ENCODE measurements at places on chromosomes 2 and 18. TPM values are rescaled to one million over a fixed set of nuclear protein-coding genes. Genes with fewer than 3 reads are reported as not detected.

The HRH4 gene
- total RNA-seq, result not detected

- DNase-seq, result no peak
Observed at GRCh38 chr2:189614585-189614984, 34.0 kb upstream of the SLC40A1 start.

DNA sequence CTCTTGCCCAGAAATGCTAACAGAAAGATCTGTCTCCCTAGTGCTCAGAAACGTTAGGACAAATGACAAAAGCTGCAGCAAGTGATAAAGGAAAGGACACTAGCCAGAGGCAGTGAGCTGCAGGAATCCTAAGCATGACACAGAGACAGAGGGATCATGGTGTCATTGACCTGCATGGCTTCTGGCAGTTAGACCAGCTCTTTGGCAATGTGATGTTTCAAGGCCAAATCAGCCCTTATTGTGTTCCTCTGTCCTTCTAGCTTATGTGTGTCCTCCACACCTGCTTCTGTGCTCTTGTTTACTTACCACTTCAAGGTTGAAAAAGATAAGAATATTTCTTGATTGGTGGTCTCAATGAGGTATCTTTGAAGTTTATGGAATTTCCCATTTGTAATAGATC is 120.8 kb downstream of the RHBDD1 start:
- no peak for DNase-seq

- DNase-seq, result no peak
Observed at GRCh38 chr2:205022841-205023240, 477.6 kb downstream of the PARD3B start.

The GKN2 gene
- total RNA-seq, result not detected

DNA sequence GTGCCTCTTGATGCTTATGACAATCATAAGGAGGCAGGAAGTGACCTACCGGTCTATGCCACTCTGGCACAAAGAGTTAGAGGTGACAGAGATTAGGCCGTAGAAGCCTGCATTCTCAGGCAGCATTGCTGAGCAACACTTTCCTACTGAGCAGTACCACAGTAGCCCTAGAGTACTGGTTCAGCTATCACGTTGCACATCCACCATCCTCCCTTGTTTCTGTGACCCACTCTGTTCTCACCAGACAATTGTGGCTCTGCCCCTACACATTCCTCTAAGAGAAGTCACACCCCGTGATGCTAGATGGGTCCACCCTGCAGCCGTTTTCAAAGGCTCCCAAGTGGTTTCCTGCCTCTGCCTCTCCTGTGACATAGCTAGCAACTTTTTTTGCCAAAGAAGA is 22.6 kb upstream of the SUCLG1 start:
- DNase-seq, result no peak

DNA sequence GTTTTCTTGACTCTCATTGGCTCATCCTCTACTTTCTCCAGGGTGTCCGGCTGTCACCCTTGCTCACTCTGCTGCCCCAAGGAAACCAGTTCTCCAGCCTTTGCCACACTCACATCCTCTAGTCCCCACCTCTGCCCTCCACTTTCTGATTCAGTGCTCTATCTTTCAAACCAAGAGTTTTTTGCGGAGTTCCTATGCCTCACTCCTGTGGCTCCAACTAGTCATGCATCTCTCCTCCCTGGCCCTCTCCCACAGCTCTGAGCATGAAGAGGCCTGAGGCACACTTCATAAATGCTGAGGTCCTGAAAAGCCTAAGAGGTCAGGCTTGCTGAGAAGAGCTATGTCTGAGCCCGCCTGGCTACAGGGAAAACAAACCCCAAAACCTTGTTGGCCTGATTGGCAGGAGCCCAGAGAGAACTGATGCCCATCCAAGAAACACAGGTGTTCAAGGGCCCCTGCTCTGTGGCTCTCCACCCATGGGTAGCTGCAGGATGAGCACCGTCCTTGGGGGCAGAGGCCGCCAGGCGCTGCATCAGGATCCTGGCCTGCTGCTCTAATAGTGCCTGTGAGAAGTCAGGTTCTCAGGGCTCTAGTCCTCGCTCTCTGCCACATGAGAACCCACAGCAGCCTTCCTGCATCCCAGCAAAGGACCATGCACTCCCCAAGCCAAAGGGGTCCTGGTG is 42.1 kb downstream of the HS1BP3 start:
- no peak for DNase-seq

DNA sequence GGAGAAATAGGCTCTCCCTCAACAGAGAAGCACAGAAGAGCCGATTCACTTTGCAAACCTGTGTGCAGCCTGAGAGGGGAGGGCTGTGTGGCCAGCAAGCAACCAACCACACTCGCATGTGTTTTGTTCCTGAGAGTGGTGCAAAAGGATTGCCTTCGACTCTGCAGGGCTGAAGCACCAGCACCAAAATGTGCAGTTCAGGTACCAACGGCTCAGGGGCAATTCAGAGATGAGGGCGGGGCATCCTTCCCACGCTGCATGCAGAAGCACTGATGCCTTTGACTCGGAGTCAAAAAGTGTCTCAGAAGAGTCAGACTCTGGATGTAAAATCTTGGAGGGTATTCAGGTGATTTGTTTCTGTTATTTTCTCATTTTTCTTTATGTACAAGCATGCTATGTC is 55.5 kb downstream of the DCDC2C start:
- DNase-seq, result no peak

The KLHL30 gene
- total RNA-seq, result not detected

- no peak for DNase-seq
Observed at GRCh38 chr2:8252997-8253694, 428.7 kb upstream of the ID2 start.

DNA sequence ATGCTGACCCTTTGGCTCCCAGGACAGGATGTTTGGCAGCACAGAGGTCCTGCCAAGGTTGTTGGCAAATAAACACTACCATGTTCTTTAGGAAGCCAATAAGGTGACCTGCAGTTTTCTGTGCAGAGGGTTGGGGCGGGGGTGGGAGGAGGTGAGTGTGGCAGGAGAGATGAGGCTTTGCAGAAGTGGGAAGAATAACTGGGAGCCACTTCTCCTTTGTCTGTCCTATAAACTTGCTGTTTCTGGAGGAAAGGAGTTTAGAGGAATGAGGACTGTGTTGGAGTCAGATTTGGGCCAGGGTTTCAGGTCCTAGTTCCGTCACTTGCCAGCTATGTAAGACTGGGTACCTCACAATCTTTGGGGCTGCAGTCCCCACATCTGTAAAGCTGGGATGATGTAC is 187.6 kb upstream of the SPRED2 start:
- no peak for DNase-seq

GRCh38 chr18:55953326-55953725 is 365.3 kb upstream of the TCF4 start:
- DNase-seq, result no peak

- DNase-seq, result no peak
Observed at GRCh38 chr2:236990552-236990951, 95.1 kb upstream of the COPS8 start.

DNA sequence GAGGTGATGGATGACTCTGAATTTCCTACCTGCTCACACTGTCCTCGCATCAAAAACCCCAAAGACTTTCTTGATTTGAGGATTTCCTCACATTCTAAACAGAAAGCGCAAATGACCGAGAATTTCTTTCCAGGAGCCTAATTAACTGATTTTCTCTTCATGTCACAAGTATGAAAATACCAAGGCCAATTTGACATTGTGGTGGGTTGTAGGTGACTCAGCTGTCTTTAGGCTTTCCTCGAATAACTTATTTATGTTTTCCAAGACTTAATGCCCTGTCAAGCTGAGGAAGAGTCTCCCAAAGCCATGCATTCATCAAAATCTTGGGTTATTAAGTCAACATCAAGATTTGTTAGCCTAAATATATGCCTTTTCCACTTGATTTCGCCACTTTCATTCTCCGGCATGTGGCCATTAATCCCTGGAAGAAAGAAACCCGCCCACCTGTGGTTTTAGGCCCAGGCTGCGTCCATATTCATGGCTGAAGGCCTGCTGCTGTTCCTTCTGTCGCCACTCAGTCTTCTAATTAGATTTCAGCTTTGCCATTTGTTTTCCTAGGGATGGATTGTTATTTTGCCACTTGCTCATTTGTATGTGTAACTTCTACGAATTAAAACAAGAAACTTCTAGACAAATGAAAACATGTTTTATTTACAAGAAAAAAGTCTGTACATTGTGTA is 84.9 kb downstream of the ST6GAL2 start:
- DNase-seq, result no peak

- DNase-seq, result peak; percentile 40
Observed at GRCh38 chr2:12168791-12169388, 422.5 kb downstream of the LPIN1 start.

The GAREM1 gene
- 0.20 TPM for total RNA-seq

GRCh38 chr2:155308367-155309009 is 610.0 kb downstream of the KCNJ3 start:
- DNase-seq, result no peak

The CRACDL gene
- 2.2 TPM for total RNA-seq
